ENCODE measurements at places on chromosomes 1 and 21.

- DNase-seq, result no peak
Measured at GRCh38 chr1:175663991-175664390, 79.4 kb downstream of the TNR start.

- DNase-seq, result no peak
Measured at GRCh38 chr1:205291596-205291995, 29.9 kb downstream of the NUAK2 start.

DNA sequence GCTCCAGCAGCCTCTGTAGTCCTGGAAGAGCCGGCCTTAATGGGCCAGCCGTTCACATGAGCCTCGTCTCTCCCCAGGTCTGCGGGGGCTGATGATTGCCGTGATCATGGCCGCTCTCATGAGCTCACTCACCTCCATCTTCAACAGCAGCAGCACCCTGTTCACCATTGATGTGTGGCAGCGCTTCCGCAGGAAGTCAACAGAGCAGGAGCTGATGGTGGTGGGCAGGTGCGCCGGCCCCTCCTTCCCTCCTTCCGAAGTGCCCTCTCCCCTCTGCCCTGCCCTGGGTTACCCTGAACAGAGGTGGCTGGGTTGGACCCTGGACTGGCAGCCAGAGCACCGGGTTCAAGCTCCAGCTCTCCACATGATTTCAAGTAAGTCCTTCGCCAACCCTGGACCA, 13.1 kb downstream of the SLC5A9 start:
- no peak for DNase-seq

DNA sequence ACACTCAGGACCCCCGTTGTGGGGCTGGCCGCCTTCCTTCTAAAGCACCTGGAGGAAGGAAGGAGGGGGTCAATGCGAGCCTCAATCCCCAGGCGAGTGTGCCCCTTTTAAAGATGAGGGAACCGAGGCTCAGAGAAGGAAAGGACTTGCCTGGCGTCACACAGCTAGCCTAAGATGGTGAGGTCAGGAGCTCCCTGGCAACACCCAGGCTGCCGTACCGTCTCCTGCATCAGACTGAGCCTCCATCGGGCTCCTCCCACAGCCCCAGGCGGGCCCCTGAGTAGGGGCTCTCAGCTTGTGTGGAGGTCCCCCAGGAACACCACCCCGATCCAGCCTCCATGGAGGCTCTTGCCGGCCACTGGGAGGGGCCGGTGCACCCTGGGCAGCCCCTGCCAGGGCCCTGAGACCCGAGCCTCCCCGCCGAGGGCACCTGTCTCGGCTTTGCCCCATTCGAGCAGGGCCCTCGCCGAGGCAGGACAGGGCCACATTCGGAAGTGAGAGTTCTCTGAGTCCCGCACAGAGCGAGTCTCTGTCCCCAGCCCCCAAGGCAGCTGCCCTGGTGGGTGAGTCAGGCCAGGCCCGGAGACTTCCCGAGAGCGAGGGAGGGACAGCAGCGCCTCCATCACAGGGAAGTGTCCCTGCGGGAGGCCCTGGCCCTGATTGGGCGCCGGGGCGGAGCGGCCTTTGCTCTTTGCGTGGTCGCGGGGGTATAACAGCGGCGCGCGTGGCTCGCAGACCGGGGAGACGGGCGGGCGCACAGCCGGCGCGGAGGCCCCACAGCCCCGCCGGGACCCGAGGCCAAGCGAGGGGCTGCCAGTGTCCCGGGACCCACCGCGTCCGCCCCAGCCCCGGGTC, at the start of gene AIRE:
TSS of gene AIRE (plus strand) at position 739 of the 855 bp plus-strand sequence. CDS start 131 bp downstream, outside the sequence.
- peak; percentile 81 for DNase-seq

DNA sequence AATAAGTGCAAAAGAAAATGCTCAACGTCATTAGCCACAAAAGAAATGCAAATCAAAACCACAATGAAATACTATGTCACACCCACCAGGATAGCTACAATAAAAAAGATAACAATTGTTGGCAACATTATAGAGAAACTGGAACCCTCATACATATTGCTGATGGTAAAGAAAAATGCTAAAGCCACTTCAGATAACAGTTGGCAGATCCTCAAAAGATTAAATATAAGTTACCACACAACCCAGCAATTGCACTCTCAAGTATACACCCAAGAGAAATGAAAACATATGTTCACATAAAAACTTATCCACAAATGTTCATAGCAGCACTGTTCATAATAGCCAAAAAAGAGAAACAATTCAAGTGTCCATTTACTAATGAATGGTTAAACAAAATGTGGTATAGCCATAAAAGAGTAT, 20.7 kb downstream of the TRIM33 start:
- no peak for DNase-seq

- DNase-seq, result no peak
Measured at GRCh38 chr1:211928993-211929637, 98.6 kb upstream of the LPGAT1 start.

- DNase-seq, result no peak
Measured at GRCh38 chr1:175690298-175690697, 53.1 kb downstream of the TNR start.

GRCh38 chr21:31781737-31782136, 49.8 kb upstream of the SCAF4 start:
- no peak for DNase-seq

- no peak for DNase-seq
Measured at GRCh38 chr21:19785941-19786340, 1212.3 kb upstream of the NCAM2 start.

DNA sequence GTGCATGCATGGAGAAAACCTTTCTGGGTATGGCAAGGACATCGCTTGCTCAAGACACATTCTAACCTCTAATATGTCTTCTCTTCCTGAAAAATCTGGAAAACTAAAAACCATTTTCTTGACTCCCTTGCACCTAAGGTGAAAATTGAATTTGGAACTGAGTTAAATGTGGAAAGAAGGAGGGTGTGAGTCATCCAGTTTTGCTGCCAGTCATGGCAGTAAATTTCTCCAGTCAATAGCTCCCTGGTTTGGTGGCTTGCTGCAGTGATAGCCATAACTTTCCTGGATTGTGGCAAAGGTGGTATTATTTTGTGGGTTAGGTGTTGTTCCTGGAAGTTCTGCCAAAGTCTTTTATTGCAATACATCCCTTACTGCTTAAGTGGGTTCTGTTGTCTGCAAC, 2.5 kb downstream of the ZCCHC17 start:
- no peak for DNase-seq

GRCh38 chr1:153531638-153532037, 4.2 kb downstream of the S100A6 start:
- no peak for DNase-seq

DNA sequence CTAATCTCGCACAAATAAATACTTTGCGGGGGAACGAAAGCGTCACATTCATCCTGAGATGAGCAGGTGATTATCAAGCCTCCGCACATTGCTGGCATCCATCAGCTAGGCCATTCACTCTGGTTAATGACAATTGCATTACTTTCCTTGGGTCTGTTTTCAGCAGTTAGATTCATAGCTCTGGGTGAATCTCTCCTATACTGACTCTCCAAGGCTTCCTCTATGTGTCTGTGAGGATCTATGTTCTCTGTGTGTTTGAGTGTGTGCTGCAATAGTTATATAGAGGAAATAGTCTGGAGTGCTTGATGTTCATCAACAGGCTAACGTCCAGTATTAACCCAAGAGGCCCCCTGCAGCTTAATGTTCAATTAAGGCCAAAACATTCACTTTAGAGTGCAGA, 133.0 kb upstream of the CTTNBP2NL start:
- DNase-seq, result no peak

- DNase-seq, result no peak
Measured at GRCh38 chr1:185776522-185776921, 42.3 kb downstream of the HMCN1 start.

DNA sequence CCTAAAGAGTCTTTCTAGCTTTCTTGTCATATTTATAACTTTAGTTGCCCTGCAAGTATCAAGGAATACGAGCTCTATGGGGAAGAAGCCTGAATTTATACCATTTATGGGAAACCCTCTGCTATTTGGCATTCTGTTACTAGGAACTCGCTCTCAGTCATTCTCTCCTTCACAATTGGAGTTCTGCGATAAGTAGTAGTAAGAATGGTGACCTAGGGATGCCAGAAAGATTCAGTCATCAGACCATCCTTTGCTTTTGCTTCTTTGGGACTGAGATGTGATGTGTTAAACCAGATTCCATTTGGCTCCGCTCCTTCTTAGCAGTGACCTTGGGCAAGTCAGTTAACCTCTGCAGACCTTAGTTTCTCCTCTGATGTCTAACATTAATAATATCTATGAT, 256.5 kb downstream of the FGGY start:
- no peak for DNase-seq

DNA sequence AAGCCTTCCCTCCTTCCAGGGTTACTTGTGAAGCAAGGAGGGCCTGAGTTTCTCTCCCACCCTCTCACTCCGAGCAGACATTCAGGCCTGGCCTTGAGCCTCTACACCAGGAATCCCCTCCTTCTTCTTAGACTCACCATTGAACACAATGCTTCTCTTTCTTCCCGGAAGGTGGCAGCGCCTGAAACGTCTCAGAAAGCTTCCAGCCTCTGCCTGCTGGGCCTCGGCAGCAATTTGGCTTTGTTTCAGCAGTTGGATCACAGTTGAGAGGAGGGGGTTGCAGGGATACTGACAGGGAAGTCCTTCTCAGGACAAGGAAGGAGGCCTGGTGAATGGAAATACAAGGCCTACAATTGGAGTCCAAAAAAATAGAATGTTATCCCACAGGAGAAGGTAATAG, 6.3 kb downstream of the CLDN8 start:
- no peak for DNase-seq

- DNase-seq, result no peak
Measured at GRCh38 chr1:64846573-64847430, 101.9 kb downstream of the RAVER2 start.

- no peak for DNase-seq
Measured at GRCh38 chr21:33031152-33031911, 5.6 kb downstream of the OLIG2 start.

DNA sequence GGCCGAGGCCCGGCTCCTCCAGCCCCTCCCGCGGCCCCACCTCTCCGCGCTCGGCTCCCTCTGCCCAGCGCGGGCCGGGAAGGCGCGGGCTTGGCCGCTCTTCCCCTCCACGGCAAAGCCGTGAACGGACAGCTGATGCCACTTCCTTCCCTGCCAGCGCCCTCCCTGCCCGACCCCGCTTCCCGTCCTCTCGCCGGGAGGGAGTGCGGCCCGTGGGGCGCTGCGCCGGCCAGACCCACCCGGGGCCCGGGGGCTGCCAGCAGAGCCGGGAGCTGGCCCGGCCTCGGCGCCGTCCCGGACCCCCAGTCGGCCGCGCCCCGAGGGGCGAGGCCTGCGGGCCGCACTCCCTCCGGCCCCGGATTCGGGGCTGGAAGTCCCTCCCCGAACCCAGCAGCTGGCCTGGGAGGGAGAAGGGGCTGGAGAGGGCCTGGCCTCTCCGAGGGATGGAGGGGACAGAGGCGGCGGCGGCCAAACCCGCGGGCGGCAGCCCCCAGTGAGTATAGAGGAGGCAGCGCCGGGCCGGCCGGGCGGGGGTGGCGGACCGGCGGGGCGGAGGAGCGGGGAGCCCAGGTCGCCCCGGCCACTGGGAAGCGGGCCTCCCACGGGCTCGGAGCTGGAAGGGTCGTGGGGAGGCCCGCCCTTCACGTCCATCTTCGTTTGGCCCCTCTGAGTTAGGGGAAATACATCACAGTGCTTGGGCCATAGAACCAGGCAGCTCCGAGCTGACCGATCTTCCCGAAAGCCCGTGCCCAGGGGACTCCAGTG, at the start of gene KIAA1614:
TSS of gene KIAA1614 (plus strand) at position 97 of the 765 bp plus-strand sequence. CDS start at position 444, 347 bp downstream.
- DNase-seq, result peak; percentile 74
